Stimulated activated CD4-positive, alpha-beta T cell treated with anti-CD3 and anti-CD28 coated beads, Interleukin-2, amount 100 ng/mL, for 48 hours (primary cell): ENCODE measurements at places on chromosomes 13 and 19.

DNA sequence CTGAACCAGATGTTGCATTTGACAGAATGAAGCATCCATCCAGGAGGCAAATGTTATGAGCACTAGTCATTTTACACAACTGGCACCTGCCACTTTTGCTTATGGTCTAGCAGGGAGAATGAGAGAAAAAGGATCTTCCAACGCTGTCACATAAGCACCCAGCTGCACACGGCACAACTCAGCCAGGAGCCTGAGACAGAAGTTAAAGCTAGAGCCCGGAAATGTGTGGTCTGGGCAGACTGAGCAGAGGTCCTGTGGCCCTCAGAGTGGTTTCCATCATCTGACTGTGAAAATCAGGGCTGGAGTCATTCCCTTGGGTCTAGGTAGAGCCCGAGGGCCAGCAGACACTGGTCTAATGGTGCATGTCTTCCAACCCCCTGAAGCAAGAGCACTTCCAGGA is 78.4 kb upstream of the XPO4 start:
- no peak for DNase-seq

DNA sequence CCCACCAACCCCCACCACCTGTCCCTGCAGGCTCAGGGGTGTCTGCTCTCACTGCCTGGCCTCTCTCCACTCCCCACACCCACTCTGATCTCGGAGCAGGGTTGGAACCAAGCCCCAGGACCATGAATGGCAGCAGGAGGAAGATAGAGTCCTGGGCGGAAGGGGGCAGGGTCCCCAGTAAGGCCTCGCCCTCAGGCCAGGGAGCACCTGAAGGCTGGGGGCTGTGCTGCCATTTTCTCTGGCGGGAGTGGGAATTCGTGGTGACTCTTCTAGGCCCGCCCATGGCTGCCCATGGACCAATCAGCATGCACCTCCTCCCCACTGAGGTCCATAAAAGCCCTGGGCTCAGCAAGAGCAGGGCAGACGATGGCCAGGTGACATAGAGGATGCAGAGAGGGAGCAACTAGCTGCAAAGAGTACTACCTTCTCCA is 25.0 kb downstream of the KBTBD6 start:
- no peak for DNase-seq

GRCh38 chr13:42686165-42686564 is 95.2 kb upstream of the FAM216B start:
- DNase-seq = no peak

GRCh38 chr19:10503002-10503789 is at the start of gene KEAP1:
TSS of gene KEAP1 (minus strand) at chr19:10503356. CDS start at chr19:10500033, 3,323 bp downstream.
- peak; percentile 35 for DNase-seq

- DNase-seq = no peak
These were observed 360.0 kb downstream of the DCT start for GRCh38 chr13:94119360-94119936.

DNA sequence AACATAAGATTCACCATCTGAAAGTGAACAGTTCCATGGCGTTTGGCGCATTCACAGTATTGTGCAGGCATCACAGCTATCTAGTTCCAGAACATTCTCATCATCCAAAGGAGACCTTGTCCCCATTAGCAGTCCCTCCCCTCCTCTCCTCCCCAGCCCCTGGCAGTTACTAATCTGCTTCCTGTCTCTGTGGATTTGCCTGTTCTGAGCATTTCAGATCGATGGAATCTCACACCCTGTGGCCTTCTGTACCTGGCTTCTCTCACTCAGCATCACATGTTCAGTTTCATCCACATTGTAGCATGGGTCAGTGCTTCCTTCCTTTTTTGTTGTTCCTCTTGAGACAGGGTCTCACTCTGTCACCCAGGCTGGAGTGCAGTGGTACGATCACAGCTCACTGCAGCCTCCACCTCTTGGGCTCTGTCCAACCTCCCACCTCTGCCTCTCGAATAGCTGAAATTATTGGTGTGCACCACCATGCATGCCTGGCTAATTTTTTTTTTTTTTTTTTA is 34.6 kb downstream of the CRTC1 start:
- no peak for DNase-seq

DNA sequence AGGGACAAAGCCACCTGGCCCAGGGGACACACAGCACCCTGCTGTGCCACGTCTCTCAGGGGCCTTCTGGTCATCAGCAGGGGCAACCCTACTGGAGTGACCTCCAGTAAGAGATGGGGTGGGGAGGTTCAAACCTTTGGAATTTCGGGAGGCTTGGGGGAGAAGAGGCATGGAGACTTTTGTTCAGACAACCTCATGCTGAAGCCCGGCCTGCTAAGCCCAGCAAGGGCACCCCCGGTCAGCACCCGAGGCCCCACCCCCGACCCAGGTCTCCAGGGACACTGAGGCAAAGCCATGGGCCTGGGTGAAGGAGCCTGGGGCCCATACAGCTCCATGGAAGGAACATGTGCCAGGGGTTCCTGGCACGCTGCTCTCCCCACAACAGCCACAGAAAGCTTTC is 23.3 kb downstream of the ZNF787 start:
- no peak for DNase-seq

- no peak for DNase-seq
These were observed 392.8 kb upstream of the MIR17HG start for GRCh38 chr13:90954605-90955195.

DNA sequence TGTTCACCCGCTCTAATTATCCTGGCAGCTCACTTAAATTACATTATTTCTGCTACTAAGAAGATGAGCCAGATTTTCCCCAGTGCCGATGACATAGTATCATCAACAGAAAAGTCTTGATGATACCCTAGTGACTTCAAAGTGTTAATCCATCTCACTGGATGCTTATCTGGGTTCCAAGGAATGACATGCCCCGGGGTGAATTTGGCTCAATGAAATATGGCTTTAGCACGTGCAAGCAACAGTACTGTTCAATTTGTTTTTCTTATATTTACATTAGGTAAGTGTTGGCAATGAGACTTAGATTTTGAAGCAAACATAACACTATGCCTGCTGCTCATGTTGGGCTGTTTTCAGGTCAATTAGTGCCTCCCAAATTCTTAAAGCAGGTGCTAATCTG is 548.2 kb upstream of the SLITRK1 start:
- no peak for DNase-seq

DNA sequence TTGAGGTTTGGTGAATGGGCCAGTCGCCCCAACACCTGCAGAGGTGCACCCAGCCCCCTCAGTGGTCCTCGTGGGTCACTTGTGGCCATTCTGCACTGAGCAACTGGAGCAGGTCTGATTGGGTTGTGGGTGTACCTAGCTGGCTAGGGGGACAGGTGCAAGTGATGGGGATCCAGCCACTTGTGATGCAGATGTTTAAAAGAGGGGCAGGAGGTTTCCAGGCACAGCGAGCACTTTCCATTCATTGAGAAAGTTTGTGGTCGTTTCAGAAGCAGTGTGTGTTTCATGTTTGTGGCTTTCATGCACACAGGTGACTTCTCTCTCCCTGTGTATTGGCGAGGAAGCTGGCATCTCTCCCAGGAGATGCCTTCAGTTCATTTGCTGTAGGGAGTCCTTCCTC is 34.7 kb downstream of the TSSK6 start:
- no peak for DNase-seq

GRCh38 chr13:80040196-80040980 is 300.5 kb downstream of the SPRY2 start:
- no peak for DNase-seq

DNA sequence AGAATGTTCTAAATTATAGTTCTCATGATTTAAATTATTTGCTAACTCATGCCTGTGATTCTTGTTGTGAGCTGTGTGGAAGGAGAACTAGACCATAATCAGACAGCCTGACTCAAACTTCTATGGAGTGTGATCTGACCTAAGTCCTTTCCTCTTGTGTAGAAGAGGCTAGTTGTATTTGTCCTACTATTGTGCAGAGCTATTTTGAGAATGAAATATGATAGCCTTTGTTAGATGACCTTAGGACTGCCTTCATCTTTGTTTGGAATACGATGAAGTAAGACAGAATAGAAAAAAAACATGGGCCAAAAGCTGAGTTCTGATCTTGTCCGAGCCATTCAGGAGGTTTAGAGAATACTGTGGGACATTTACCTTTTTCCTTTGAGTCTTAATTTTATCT is 119.4 kb downstream of the STOML3 start:
- DNase-seq = no peak

DNA sequence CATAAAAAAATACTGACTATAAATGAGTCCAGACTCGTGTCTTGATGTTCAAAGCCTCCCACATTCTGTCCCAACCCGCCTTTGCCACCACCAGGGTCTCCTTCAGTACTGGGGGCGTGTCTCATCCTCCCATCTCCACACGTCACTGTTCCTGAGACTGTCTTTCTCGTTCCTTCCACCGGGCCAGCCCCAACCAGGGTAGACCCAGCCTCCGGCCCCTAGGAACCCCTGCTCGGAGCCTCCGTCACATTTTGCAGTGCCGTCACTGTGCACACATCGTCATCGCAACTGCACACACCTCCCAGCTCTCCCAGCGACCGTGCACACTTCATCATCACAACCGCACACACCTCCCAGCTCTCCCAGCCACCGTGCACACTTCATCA is 73.4 kb downstream of the SPACA7 start:
- DNase-seq = no peak

GRCh38 chr13:63367522-63368198 is 1952.0 kb upstream of the PCDH20 start:
- DNase-seq = no peak

DNA sequence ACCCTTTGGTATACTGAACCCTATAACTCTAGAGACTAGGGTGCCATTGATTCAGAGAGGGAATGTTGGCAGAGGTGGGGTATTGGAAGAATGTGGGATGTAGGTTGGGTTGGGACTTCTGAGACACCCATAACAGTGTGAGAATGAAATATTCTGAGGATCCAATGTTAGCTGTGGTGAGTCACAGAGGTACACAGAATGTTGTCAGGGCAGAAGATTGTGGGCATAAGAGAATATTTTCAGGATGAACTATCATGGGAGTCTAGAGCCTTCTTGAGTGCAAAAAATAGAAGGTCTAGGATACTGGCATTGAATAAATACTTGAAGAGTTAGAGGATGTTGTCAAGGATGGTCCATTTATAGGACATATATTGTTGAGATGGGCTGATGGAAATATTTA is 9.0 kb downstream of the KLK13 start:
- DNase-seq = no peak

DNA sequence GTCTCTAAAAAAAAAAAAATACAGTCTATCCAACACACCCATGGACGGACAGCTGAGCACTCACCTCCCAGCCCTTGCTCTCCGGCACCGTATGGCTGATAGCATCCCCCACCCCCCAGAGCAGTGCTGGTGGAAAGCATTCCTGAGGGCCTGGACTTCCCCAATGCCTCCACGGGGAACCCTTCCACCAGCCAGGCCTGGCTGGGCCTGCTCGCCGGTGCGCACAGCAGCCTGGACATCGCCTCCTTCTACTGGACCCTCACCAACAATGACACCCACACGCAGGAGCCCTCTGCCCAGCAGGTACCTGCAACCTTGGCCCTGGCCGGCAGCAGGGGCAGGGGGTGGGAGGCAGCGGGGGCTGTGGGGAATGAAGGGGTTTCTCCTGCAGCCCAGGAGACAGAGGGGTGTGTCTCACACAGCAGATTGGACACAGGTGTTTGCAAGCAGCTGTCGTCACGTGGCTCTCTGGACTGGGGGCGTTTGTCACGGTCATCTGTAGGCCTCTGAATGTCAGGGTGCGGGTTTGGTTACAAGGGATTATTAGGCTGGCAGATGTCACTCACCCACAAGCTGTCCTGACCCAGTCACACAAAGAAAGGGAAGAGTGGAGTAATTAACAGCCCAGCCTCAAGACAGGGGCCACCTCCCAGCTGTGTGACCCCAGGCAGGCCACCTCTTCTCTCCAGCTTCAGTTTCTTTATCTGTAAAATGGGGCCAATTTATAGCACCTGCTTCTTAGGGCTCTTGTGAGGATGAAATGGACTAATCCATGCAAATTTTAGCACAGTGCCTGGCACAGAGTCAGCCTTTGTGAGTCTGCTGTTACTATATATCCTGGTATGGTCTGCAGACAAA is 19.3 kb downstream of the PLD3 start:
- DNase-seq = no peak

- no peak for DNase-seq
These were observed 44.3 kb downstream of the COL4A1 start for GRCh38 chr13:110262508-110263291.

- DNase-seq = peak; percentile 0
These were observed 56.4 kb downstream of the ZNF568 start for GRCh38 chr19:36972571-36972970.

DNA sequence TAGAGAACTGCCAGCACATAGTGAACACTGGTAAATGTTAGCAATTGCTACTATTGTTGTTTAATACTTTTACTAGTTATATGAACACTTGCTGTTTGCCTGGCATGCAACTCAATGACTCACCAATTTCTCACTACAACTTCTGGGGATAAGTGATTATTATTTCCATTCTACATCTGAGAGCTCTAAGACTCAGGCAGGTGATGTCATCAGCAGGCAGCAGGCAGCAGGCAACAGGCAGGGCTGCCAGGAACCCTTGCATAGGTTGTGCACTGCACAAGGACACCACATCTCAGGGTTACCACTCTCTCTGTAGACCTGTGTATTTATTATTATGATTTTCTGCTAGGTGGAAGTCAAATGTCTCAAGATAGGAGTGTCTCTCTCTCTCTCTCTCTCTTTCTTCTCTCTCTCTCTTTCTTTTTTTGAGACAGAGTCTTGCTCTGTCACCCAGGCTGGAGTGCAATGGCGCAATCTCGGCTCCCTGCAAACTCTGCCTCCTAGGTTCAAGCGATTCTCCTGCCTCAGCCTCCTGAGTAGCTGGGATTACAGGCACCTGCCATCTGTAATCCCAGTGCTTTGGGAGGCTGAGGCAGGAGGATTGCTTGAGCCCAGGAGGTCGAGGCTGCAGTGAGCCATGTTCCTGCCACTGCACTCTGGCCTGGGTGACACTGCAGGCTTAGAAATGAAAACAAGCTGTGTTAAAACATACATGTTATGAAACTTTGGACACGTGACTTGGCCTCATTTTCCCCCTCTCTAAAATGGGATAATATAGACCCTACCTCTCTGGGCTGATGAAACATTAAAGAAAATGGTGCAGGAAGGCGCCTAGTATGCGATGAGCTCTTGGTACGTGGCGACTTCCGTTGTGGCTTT is 22.7 kb downstream of the HPN start:
- DNase-seq = no peak

DNA sequence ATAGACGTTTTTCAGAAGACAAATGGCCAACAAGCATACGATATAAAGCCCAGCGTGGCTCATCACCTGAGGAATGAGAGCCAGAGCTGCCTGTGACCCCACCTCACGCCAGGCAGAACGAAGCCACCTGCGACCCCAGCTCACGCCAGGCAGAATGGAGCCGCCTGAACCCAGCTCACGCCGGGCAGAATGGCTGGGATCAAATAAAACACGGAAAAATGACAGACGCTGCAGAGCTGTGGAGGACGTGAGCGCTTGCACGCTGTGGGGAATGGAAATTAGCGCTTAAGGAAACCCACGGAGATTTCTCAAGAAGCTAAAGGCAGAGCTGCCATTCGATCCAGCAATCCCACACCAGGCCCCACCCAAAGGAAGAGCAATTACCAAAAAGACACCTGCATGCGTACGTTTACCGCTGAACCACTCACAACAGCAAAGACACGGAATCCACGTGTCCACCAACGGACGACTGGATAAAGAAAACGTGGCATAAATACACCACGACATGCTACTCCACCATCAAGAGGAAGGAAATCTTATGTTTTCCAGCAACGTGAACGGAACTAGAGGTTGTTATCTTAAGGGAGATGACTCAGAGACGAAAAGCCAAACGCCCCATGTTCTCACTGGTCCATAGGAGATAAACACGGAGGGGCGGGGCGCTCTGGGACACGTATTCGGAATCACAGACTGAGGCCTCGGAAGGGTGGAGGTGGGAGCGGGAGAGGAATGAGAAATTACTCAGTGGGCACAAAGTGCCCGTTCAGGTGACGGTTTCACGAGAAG is 30.7 kb upstream of the C13orf46 start:
- no peak for DNase-seq
